ENCODE measurements at places on chromosomes 13 and 19.

DNA sequence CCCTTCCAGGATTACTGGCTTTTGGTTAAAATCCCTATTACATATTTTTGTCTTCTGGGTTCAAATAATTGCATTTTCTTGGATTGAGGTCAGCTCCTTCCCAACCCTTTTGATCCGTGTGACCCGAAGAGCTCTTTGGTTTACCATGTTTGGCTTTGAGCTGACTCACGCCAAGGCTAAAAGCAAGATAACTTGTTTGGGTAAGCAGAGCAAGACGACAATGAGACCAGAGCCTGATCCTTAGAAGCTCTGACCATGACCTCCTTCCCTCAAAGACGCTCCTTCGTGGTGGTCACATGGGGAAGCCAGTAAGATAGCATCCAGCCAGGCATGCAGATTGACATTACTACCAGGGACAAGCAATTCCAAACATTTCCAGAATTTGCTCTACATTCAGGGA, 153.8 kb downstream of the DCT start:
- DNase-seq = no peak

DNA sequence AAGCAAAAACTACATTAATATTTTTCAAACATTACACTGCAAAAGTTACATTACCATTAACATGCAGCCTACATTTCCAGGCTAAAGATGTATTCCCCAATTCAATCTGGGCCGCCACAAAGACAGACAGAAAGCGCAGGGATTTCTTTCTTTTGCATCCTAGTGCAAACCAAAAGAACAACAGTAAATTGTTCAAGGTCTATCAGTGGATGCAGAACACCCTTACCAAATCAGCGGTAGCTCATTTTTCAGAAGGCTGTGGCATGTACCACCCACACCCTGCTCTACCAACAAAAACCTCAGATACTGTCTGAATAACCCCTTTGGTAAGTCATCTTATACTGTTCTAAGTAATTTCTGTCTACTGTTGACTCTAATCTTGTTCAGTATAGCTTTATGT, 3.6 kb downstream of the TPT1 start:
- no peak for DNase-seq

- DNase-seq = peak; percentile 100
These were observed at the start of gene ZNF564 for GRCh38 chr19:12551060-12551832. TSS of gene ZNF564 (minus strand) at chr19:12551482. CDS start at chr19:12551332, 150 bp downstream.

DNA sequence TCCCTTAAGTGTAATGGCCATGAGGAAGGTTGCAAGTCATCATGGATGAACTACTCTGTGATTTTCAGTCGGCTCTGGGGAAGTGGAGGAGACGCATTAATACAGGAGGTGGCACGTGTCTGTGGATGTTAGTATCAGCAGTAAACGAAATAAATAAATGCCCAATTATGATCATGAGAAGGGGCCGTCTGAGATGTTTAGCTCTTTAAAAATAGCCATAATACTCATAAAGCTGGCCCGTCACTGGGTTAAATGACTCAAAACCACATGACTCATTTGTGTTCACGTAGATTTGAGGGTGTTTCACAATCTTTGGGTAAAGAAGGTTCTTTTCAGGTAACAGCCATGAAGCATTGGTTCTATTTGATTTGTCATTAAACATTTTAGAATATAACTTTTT, 620.6 kb downstream of the GPC6 start:
- DNase-seq = no peak

DNA sequence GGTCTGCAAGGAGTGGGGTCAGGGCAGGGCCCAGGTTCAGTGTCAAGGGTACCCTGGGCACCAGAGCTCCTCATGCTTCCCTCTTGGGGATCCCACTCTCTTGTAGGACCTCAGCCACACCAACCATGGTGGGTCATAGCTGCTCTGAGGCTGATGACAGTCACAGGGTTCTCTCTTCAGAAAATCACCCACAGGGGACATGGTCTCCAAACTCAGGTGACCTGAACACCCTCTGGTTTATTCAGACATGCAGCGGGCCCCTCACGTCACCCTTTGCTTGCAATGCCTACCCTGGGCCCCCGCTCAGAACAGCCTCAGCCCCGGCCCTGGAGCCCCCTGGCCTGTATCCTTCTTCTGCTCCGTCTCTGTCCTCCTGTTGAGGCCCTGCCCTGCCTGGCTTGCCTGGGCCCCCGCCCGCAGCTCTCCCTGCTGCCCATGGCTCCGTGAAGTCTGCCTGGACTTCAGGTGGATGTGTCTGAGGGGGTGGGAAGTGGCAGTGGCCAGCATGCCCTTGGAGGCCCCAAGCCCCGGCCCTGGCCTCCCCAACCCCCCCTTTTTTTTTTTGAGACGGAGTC, 20.4 kb downstream of the CHERP start:
- DNase-seq = no peak
